ENCODE measurements at places on chromosomes 2 and 18.
A peak's percentile ranks its signal among the peaks of the same experiment; 100 is the strongest.

- no peak for DNase-seq
These were observed 656.3 kb downstream of the XIRP2 start for GRCh38 chr2:167544602-167545001.

DNA sequence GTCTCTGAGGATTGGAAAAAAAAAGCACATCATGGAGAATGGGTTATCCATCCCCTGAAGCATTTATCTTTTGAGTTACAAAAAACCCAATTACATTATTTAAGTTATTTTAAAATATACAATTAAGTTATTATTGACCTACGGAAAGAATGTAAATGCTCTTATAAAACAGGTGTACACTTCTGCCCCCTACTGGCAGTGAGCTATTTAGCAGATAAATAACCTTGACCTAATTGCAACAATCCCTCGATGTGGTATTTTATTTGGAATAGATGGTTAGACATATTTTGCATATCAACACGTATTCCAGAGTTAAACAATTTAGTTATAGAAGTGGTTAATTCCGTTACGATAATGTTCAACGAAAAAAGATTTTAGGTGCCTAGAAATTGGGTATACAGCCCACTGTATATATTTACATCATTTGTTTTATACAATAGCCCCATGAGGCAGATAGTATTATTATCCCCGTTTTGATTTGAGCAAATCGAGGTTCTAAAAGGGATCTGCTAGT lies 9.1 kb upstream of the DAW1 start:
- no peak for DNase-seq

- DNase-seq = no peak
These were observed 36.5 kb downstream of the POLR1A start for GRCh38 chr2:86069091-86069685.

- no peak for DNase-seq
These were observed 282.7 kb downstream of the DLGAP1 start for GRCh38 chr18:4172196-4173100.

DNA sequence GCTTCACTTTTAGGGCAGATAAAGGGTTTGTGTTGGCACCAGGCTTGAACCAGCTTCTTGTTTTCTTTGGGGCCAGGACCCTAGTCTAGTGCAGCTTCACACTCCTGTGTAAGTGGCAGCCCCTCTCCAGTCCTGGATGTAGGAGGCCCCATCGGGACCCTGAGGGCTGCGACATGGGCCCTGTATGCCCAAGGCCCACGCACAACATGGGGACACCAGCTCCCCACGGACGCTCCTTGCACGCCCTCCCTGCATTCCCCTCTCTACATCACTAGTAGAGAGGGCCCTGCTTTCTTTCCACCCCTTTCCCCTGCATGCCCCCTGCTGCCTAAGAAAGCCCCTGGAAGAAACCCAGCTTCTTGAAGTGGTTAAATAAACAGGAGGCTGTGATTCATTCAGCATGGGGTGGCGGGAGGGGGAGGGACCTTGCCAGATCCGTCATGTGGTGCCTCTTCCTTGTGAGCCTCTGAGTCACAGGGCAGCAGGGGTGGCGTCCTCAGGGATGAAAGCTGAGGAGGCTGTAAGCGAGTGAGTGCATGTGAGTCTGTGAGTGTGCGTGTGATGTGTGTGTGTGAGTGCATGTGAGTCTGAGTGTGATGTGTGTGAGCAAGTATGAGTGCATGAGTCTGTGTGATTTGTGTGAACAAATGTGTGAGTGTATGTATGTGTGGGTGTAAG lies 42.5 kb downstream of the COPS8 start:
- no peak for DNase-seq

DNA sequence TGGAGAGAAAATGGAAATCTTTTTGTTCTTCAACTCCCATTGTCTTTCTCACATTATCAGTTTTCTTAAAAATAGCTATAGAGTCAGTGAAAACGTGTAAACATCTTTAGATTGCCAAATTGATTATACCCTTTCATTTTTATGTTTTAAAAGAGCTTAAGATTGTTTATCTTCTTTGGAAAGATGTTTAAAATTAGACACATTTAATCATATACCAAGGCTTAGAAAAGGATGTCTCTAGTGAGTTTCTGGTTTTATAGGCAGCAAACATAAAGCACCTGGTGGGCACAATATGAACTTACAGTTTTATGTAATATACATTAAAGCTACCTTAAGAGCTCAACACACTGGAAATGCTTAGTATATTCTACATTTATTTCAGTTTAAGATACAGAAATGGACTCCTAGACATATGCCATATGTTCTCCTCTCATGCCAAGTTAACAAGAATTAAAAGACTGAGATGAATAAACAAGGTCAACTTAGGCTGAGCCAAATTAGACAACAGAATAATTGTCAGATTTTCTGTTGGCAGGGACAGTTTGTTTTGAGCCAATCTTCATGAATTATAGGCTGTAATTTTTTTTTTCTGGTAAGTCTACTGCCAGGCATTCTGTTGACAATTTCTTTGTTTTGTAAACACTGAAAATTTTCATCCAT lies 112.7 kb downstream of the OTX1 start:
- DNase-seq = no peak

- DNase-seq = no peak
These were observed 48.9 kb downstream of the CDC42EP3 start for GRCh38 chr2:37622450-37623100.

GRCh38 chr18:12308386-12309100 lies 502 bp downstream of the TUBB6 start:
- no peak for DNase-seq

GRCh38 chr2:206692971-206693370 lies 25.2 kb downstream of the DYTN start:
- no peak for DNase-seq

GRCh38 chr18:32520771-32521170 lies 50.1 kb upstream of the GAREM1 start:
- DNase-seq = no peak

- DNase-seq = no peak
These were observed 142.1 kb downstream of the FBXO15 start for GRCh38 chr18:74005320-74006109.

GRCh38 chr2:3646446-3646845 lies 11.6 kb upstream of the ALLC start:
- DNase-seq = no peak

GRCh38 chr2:26696351-26696816 lies 3.9 kb downstream of the KCNK3 start:
- no peak for DNase-seq

- DNase-seq = no peak
These were observed 381.2 kb downstream of the MBD2 start for GRCh38 chr18:53843113-53843760.

DNA sequence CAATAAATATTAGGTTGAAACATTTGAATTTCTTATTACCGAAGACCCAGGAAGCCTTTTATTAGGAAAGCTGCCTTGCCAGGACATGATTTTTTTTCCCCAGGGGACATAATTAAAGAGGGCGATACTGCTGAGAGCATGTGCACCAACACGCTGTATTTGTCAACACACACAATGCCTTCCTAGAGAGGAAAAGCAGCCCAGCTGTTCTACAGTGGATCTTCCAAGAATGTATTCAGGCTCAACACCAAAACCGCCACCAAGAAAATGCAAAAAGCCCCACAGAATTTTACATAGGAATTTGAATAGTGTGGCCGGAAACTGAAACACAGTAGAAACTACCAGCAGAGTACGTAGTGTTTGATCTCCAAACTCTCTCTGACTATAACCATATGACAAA lies 320.4 kb downstream of the DLGAP1 start:
- no peak for DNase-seq

DNA sequence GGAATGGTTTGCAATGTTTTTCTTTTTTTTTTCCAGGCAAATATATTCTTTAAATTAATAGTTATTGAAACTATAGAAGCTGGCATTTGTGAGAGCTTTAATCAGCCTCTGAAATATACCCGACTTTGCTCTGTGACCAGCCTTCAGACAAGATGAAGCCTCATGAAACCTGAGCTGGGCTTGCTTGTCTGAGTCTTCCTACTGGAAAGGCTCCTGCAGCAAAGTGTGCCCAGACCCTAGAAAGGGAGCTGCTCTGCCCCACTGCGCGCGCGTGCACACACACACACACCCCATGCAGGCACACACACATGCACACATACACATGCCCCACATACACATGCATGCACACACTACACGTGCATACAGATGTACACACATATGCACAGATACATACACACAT lies 203.3 kb upstream of the NT5C1B start:
- DNase-seq = no peak

DNA sequence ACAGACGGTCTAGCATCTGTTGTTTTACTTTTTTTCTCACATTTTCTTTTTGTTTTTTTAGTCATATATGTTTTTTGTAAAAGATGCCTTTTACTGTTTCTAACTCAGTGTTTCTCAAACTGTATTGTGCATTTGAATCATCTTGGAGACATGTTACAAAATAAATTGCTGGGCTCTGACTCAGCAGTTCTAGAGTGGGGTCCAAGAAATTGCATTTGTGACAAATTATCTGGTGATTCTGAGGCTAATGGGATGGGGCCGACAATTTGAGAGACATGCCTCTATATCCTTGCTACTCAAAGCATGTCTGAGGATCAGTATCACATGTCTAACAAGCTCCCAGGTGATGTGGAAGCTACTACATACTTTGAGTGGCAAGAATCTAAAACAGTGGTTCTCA lies 478.8 kb downstream of the PLCL1 start:
- DNase-seq = no peak

DNA sequence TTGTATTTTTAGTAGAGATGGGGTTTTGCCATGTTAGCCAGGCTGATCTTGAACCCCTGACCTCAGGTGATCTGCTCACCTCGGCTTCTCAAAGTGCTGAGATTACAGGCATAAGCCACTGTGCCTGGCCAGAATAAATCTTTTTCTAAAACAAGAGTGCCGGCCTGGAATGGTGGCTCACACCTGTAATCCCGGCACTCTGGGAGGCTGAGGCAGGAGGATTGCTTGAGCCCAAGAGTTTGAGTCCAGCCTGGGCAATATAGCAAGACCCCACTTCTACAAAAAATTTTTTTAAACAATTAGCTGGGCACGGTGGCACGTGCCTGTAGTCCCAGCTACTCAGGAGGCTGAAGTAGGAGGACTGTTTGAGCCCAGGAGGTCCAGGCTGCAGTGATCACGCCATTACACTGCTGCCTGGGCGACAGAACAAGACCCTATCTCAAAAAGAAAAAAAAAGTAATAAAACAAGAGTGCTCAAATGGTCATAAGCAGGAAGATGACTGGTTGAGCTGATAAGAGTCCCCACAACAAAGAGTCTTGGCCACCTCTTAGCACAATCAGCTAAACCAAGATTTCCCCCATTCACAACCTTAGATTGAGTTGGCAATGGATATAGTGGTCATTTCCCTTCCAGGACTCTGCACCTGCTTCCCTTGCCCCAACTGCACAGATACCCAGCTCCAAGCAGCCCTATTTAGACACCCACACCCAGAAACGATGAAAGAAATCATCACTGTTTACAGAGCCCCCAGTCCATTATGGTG lies 5.8 kb upstream of the UCN start:
- no peak for DNase-seq

- DNase-seq = no peak
These were observed 34.0 kb downstream of the EML6 start for GRCh38 chr2:54757500-54757899.

GRCh38 chr2:239706367-239706766 lies 305.5 kb upstream of the HDAC4 start:
- DNase-seq = no peak

GRCh38 chr18:13745696-13746095 lies 19.2 kb downstream of the RNMT start:
- DNase-seq = no peak

- DNase-seq = no peak
These were observed 50.4 kb downstream of the PLEK start for GRCh38 chr2:68415521-68415920.

- DNase-seq = peak; percentile 60
These were observed 8.3 kb downstream of the SLC4A5 start for GRCh38 chr2:74334931-74335333.

- no peak for DNase-seq
These were observed 176.9 kb upstream of the NABP1 start for GRCh38 chr2:191500884-191501560.

GRCh38 chr2:111666160-111666559 lies 217.8 kb downstream of the ANAPC1 start:
- no peak for DNase-seq

DNA sequence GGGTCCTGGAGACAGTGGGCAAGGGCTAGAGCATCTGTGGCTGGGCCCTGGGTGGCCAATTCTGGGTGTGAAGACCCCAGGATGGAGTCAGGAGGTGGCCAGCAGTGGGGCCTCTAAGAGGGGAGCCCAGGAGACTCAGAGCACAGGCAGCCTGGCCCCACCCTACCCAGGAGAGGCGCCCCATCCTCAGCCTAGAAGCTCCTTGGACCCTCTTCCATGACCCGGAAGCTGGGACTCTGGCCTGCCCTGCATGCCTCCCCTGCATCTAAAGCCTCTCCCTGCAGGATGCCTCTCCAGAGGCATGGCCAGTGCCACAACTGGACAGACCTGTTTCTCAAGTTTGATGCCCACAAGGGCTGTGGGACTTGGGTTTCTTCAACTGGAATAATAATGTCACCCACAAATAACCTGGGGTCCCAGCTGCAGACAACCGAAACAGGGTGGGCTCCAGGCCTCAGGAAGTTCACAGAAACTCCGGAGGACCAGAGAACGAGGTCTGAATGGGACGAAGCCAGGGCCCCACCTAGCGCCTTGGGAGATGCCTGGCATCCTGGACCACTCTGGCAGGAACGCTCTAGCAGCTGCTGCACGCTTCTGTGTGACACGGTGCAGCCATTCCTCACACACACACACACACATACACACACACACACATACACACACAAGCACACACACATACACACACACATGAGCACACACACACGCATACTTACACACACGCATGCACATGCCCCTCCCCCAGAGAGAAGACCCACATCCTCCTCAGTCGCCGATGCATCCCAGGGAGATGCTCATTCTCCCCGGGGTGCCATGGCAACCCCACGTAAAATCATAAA lies 16.4 kb downstream of the KCNIP3 start:
- DNase-seq = no peak

- no peak for DNase-seq
These were observed 476.3 kb downstream of the TRIB2 start for GRCh38 chr2:13193075-13193474.

DNA sequence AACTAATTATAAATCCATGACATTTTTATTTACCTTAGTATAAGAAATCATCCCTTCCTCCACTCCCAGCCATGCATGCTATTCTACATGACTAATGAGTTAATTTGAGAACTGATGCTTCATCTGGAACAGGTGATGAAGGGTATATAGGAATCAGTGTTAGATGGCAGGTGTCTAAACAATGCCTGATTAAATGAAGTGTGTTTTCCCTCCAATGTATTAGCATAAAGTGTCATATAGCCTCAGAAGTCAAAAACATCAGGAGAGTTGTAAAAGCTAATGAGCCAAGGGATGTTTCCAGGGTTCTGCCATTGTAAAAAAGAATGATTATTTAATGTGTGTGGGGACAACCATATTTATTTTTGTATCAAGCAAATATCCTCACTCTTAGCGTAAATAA lies 913.8 kb downstream of the DCC start:
- no peak for DNase-seq

DNA sequence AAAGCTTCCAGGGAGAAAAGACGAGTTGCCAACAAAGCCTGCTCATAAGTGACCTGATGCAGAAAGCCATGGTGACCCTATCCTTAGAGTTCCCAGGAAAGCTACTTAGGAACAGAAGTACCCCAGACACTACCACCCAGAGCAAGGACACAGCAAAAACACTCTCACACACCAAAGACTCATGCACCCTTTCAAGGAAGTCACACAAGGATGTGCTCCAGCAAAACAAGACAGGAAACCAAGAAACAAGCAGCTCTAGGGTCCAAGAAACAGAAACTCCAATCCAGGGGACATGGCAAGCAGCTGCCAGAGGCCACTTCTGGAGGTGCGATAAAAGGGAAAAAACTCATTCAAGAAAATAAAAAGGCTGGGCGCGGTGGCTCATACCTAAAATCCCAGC lies 5.7 kb downstream of the KIF1A start:
- no peak for DNase-seq

- no peak for DNase-seq
These were observed 47.8 kb downstream of the SMAD2 start for GRCh38 chr18:47882641-47883040.
